ENCODE measurements at places on chromosomes 16 and 17.

- no peak for DNase-seq
Measured at GRCh38 chr16:85567935-85568334, 45.2 kb upstream of the GSE1 start.

GRCh38 chr17:45997624-45998023 is 1.4 kb upstream of the STH start:
- DNase-seq: no peak

DNA sequence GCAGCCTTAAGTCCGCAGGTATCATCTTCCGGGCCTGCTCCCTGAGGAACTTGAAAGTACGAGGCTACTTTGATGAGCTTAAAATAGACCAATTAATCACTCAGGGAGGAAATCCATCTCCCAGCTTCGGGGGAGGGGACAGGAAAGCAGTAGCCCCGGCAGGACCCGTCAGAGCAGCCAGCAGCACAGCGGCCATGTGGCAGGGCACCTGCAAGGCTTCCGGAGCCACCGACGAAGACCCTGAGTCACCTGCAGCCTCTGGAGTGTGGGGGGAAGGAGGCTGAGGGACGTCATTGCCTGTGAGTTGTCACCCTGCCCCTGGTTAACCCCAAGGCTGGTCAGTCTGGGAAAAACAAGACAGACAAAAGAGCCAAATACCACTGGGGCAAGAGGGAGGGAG is 4.4 kb upstream of the CYB561 start:
- no peak for DNase-seq

- no peak for DNase-seq
Measured at GRCh38 chr17:9557161-9557755, 18.4 kb downstream of the STX8 start.

GRCh38 chr16:50298591-50299507 is 32.5 kb downstream of the ADCY7 start:
- DNase-seq: no peak

DNA sequence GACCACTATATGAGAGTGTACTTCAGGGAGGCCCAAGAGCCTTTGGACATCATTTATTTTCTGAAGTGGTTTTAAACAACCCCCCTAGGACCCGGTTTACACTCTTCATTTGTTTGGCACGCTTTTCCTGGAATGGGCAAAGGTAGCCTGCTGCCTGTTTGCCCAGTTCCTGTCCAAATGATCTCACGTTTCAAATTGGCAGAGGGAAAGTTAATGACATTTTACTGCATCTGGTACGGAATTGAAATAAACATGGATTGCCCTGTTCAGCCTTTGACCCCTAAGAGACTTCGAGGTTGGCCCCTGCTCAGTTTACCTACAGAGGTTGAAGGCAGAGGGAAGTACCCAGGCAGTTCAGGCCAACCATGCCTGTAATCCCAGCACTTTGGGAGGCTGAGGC is 5.8 kb upstream of the RPRML start:
- no peak for DNase-seq
